ENCODE measurements at places on chromosomes 2 and 18.

DNA sequence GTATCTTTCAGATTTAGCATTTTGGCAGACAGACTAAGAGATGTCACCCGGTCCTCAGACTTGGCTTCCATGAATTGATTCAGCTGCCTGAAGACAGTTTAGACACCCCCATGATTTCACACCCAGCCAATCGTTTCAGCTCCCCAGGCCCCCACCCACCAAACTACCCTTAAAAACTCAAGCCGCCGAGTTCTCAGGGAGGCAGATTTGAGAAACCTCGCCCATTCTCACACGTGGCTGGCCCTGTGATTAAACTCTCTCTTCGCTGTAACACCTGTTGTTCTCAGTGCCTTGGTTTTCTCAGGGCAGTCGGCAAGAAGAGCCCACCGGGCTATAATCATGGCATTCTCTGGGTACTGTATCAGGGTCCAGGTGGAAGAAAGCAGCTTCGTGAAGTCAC lies 35.2 kb downstream of the UXS1 start:
- no peak for DNase-seq

- DNase-seq, result no peak
These were observed 877 bp upstream of the BCL2L11 start for GRCh38 chr2:111119822-111120252.

DNA sequence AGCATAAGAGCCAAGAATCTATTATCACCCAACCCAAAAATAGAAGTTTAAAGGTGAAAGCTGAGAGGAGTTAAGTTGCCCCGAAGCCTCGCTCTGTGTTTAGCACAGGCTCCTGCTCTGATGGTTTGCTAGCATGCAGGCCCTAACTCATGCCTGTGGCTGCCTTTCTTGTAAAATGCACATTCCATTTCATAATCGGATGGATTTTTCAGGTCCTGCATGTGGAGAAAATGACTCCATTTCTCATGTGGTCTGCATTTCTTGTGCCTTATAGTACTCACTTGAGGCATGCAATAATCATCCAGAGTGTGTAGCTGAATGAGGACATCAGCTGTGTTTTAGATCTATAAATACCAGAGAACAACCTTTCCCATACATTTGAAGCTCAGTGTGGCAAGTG lies 381.8 kb downstream of the CPS1 start:
- no peak for DNase-seq

GRCh38 chr2:224173210-224173609 lies 134.1 kb upstream of the SERPINE2 start:
- no peak for DNase-seq
